HS-27A (cell line): ENCODE measurements at places on chromosomes 5 and 9.

DNA sequence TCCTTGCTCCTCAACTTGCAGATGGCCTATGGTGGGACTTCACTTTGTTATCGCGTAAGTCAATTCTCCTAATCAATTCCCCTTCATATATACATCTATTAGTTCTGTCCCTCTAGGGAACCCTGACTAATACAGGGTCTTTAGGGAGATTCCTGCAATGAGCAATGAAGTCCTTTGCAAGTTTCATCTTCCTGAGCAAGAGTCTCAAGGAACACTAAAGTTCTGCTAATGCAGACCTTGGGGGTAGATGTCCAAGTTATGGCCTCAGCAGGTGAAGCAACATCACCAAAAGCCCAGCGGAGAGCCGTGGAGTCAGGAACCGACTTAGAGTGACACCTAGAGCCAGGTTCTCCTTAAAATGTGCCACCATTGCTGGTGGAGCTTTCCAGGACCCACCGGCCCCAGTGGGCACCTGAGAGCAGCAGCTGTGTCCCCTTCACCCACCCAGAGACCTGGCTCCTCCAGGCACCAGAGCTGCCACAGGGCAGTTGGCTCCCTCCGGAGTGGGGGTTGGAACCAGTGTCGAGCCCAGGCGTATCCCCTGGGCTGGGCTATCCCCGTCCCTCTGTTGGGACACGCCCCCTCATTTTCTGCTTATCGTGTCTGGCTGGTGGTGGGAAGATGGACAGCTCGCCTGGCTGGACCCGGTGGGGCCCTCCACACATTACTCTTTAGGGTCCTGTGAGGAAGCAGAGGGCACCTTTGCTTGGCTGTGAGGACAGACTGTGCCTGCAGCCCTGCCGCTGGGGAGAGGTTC is 10.9 kb upstream of the FCN1 start:
- DNase-seq: no peak

GRCh38 chr5:110104726-110105669 is 415.3 kb downstream of the MAN2A1 start:
- no peak for DNase-seq

GRCh38 chr9:129239946-129240490 is 62.0 kb upstream of the IER5L start:
- no peak for DNase-seq

DNA sequence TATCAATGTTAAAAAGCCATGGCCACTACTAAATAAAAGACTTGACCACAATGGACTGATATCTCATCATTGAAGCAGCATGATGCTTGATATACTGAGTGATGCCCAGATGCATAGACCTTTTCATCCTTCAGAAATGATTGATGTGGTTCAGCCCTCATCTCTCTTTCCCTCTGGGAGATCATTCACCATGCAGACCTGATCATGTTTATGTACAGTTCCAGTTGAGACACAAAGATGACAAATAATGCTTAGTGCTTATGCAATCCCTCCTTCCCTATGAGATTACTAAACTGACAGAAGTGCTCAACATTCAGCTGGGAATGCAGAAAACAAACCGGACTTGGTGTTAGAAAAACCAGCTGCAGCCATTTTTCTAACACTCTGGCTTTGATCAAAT is 91.9 kb upstream of the TLR4 start:
- no peak for DNase-seq
